ENCODE measurements at places on chromosomes 6 and 20. TPM values are rescaled to one million over a fixed set of nuclear protein-coding genes. Genes with fewer than 3 reads are reported as not detected.
A peak's percentile ranks its signal among the peaks of the same experiment; 100 is the strongest.

Gene SMOC2
- 0.75 TPM for total RNA-seq

Gene STX16
- 41.2 TPM for total RNA-seq

Gene CRISP2
- not detected for total RNA-seq

Gene HTR1E
- total RNA-seq, result not detected

Gene MLN
- total RNA-seq, result not detected

GRCh38 chr6:25330796-25331685 lies 51.9 kb downstream of the CARMIL1 start:
- no peaks in the 10 kb centered on the region for H3K36me3 ChIP-seq
- no peak overlapping the region for H3K27ac ChIP-seq
- peaks cover 18% of the 10 kb centered on the region for H3K4me1 ChIP-seq
- no peaks in the 10 kb centered on the region for H3K27me3 ChIP-seq
- DNase-seq, result no peak

DNA sequence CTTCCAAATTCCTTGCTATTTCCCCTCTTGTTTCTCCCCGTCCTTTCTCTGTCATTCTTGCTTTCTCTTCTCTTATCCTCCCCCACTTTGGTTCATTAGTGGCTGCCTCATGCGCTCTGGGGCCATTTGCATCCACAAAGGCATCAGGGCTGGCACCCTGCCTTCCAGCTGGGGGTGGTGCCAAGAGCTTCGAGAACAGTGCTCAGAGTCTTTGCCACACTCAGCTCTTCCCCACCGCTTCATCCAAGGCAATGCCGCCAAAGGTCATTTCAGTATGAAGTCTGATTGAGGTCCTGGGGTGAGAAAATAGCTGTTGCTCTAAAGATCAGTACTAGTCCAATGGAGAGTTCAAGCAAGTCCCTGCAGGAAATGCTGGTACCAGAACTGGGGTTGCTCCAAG lies 22.7 kb downstream of the OLIG3 start:
- H3K36me3 ChIP-seq, result no peaks in the 10 kb centered on the region
- H3K4me3 ChIP-seq, result no peak overlapping the region
- no peaks in the 10 kb centered on the region for H3K27me3 ChIP-seq
- H3K27ac ChIP-seq, result no peak overlapping the region
- H3K4me1 ChIP-seq, result peaks cover 27% of the 10 kb centered on the region
- DNase-seq, result no peak

GRCh38 chr6:131524695-131525336 lies 48.2 kb upstream of the ARG1 start:
- H3K27ac ChIP-seq, result no peak overlapping the region
- no peak for DNase-seq
- no peaks in the 10 kb centered on the region for H3K36me3 ChIP-seq
- no peaks in the 10 kb centered on the region for H3K27me3 ChIP-seq

DNA sequence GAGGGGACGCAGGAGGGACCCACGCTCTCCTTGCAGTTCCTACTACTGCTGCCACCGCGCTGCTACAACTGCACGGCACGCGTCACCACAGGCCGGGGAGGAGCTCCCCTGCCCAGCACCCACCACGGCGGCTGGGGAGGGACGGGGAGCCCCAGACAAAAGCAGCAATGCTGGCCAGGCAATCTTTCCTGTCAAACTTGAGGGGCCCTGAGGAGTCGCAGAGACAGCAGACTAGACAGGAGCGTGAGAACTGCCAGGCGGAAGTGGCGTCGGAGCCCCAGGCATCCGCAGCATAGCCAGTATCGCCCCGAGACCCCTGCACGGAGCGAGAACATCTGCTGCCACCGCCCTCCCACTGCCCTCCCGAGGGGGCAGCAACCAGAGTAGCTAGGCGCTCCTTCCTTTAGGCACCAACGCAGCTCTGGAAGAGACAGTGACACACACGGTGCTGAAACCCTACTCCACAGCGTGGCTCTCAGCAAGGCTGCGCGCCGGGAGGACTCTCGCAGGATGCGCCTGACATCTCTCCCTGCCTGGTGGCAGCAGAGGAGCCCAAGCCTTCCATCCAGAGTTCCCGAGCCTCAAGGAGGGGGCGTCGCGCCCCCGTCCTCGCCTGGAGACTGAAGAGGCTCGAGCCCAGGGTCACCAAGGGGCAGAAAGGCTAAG lies 2.2 kb downstream of the TAF4 start:
- H3K4me3 ChIP-seq, result peak overlapping the region; percentile 55
- no peak overlapping the region for H3K27ac ChIP-seq
- no peaks in the 10 kb centered on the region for H3K36me3 ChIP-seq
- DNase-seq, result peak; percentile 72
- H3K27me3 ChIP-seq, result no peaks in the 10 kb centered on the region
- peaks cover 22% of the 10 kb centered on the region for H3K4me1 ChIP-seq

- no peak overlapping the region for H3K27ac ChIP-seq
- H3K36me3 ChIP-seq, result no peaks in the 10 kb centered on the region
- H3K27me3 ChIP-seq, result peaks cover 29% of the 10 kb centered on the region
- no peak for DNase-seq
Observed at GRCh38 chr6:712805-713204, 19.9 kb upstream of the EXOC2 start.

DNA sequence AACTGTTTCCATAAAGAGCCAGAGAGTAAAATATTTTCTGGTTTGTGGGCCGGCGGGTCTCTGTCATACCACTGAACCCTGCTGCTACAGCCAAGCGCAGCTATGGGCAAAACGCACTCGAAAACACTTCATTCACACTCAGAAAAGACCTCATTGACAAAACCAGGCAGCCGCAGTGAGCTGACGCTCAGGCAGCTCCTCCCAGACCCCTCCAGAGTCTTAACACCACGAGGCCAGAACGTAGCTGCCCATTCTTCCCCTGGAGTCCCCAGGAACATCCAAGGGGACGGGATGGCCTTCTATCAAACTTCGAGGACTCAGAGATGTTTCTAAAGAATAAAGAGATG lies 35.6 kb upstream of the ZBP1 start:
- H3K27me3 ChIP-seq, result no peaks in the 10 kb centered on the region
- no peak for DNase-seq
- no peaks in the 10 kb centered on the region for H3K4me1 ChIP-seq
- H3K4me3 ChIP-seq, result no peak overlapping the region

- no peaks in the 10 kb centered on the region for H3K36me3 ChIP-seq
- H3K4me3 ChIP-seq, result no peak overlapping the region
- H3K27me3 ChIP-seq, result peaks cover 10% of the 10 kb centered on the region
- no peaks in the 10 kb centered on the region for H3K4me1 ChIP-seq
- DNase-seq, result no peak
- H3K27ac ChIP-seq, result no peak overlapping the region
Observed at GRCh38 chr20:20085071-20085470, 32.7 kb downstream of the CFAP61 start.

DNA sequence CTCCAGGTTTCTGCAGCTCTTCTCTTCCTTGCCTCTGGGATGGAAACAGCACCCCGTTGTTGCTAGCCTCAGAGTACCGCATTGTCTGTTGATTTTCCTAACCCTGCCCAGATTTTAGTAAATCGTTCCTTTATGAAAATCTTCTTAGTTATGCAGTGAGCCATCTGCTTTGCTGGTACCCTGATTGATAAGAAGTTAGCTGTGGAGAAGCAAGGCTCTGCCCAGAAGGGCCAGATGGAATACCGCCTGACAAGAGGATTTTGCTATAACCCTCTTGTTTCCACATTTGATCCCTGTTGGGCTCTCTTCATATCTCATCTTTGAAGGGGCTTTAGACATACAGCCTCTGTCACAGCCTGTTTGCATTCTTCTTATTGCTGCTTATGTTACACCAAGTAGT lies 229.0 kb downstream of the CDKAL1 start:
- H3K4me3 ChIP-seq, result no peak overlapping the region
- H3K27me3 ChIP-seq, result no peaks in the 10 kb centered on the region

GRCh38 chr20:50003253-50003656 lies 20.5 kb downstream of the SNAI1 start:
- no peak for DNase-seq
- no peaks in the 10 kb centered on the region for H3K36me3 ChIP-seq
- no peak overlapping the region for H3K27ac ChIP-seq

GRCh38 chr6:73418081-73418741 lies 23.6 kb downstream of the DDX43 start:
- H3K4me3 ChIP-seq, result no peak overlapping the region
- no peaks in the 10 kb centered on the region for H3K27me3 ChIP-seq
- H3K36me3 ChIP-seq, result no peaks in the 10 kb centered on the region
- no peak overlapping the region for H3K27ac ChIP-seq
- no peaks in the 10 kb centered on the region for H3K4me1 ChIP-seq

DNA sequence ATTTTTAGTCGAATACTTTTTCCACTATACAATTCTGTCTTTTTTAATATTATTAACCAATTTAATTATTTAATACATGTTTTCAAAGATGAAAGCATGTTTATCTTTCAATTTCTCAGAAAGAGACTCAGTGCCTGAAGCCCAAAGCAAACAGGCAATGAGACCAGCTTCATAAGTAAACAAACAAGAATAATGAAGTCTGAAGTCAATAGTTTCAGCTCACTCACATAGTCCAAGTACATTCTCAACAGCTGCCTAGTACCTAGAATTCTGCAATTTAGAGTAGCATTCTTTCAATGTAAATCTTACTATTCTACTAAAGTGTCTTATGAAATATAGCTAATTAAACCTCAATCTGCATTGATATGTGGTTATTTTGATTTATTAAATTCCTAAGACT lies 626.5 kb upstream of the NRSN1 start:
- H3K4me3 ChIP-seq, result no peak overlapping the region
- H3K27me3 ChIP-seq, result no peaks in the 10 kb centered on the region
